GM12892 (cell line): ENCODE measurements at places on chromosomes 5 and 9.
A peak's percentile ranks its signal among the peaks of the same experiment; 100 is the strongest.

- DNase-seq, result no peak
Observed at GRCh38 chr9:124215956-124216355, 41.8 kb upstream of the NEK6 start.

DNA sequence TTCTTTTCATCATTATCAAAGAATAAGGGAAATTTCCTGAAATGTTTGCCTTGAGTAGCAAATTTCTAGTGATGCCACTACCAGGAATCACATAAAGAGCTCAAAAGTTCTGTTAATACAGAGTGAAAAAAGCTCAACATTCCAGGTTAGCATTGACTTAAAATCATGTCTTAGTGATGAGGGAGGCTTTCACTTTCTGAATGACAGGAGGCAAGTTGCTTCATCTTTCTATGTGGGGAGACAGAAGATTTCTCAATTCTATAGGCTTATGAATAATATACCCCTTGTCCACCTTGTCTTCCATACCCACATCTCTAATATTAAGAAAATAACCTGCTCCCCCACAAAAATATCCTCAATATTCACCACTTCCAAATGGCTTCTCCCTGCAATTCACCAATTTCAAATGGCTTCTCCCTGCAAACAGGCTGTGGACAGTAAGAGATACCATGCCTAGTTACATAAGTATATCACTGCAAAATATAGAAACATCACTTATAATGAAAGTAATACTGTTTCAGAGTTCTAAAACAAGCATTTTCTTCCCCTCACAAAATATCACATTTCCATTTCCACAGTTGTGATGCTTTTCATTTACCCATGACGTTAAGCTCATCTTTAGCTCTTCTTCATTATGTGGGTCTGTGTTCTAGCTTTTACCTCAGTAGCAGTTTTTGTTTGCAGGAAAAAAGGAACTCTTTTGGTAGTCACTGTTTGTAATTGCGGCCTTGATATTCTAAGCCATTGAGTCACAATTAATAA lies 2.2 kb upstream of the JAK2 start:
- DNase-seq, result no peak

- no peak for DNase-seq
Observed at GRCh38 chr9:137106662-137107250, 7.8 kb downstream of the DPP7 start.

DNA sequence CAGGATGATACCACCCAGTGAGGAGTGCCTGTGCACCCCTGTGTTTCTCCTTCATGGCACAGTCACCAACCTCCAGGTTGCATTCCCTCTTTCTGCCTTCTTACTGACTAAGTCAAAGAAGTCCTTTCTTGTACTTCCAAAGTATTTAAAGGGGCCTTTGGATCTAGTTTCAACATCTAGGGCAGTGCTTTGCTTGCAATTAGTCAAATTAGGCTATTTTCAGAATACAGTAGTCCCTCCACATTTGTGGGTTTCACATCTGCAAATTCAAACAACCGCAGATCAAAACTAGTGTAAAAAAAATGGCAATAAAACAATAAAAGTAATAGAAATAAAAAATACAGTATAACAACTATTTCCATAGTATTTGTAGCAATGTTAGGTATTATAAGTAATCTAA lies 333.9 kb upstream of the SEMA6A start:
- no peak for DNase-seq

DNA sequence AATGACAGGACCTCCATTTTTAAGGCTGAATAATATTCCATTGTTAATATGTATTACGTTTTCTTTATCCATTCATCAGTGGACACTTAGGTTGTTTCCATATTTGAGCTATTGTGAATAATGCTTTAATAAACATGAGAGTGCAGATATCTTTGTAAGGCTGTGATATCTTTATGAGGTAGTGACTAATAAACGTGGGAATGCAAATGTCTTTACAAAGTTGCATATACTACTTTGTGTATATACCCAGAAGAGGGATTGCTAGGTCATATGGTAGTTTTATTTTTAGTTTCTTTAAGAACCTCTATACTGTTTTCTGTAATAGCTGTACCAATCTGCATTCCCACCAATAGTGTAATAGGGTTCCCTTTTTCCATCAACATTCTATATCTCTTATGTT lies 148.7 kb downstream of the FOCAD start:
- DNase-seq, result no peak

GRCh38 chr9:120941046-120941770 lies 14.6 kb upstream of the TRAF1 start:
- no peak for DNase-seq

GRCh38 chr9:87146933-87147332 lies 199.6 kb upstream of the GAS1 start:
- no peak for DNase-seq

GRCh38 chr5:67648201-67648671 lies 451.6 kb upstream of the CD180 start:
- no peak for DNase-seq

DNA sequence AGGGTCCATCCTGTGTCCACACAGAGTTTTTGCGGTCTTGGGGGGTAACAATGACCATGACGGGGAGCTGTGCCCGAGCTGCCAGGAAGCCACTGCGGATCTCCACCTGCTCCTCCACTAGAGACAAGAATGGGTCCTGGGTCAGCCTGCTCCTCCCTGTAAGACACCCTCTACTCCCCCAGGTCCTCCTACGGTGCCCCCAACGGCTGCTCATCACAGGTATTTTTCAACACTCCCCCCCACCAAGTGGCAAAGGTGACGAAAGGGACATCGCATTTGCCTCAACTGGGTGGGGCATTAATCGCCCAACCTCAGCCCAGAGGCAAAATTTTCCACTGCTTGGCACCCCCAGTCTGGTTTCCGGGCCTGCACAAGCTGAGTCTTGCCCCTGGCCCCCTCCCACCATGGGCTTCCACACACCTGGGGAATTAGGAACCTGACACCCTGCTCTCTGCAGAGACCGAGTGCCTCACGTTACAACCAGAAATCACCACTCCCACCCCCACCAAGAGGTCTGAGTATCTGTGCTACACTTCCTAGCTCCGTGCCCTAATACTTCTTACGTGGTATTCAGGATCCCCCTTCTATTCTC lies 9.6 kb downstream of the NOL6 start:
- peak; percentile 1 for DNase-seq

DNA sequence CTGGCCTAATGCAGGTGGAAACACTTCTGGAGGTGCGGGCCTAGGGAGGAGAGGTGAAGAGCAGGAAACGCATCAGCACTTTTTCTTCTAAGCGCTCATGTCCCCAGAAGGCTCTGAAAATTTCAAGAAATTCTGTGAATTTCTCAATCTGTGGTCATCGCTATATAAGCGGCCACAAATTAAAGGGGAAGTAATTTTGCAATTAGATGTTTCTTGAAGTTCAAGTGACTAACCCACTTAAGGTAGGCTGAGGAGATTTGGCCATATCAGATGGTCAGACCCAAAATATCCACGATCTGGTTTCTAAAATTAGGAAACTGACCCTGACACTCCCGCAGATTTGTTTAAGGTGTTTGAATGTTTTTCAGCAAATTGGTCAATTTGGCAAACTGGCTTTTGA lies 16.6 kb upstream of the HMGCR start:
- no peak for DNase-seq

GRCh38 chr5:430214-430925 lies 12.6 kb upstream of the EXOC3 start:
- no peak for DNase-seq

GRCh38 chr9:69746859-69747560 lies 12.8 kb downstream of the PTAR1 start:
- no peak for DNase-seq

DNA sequence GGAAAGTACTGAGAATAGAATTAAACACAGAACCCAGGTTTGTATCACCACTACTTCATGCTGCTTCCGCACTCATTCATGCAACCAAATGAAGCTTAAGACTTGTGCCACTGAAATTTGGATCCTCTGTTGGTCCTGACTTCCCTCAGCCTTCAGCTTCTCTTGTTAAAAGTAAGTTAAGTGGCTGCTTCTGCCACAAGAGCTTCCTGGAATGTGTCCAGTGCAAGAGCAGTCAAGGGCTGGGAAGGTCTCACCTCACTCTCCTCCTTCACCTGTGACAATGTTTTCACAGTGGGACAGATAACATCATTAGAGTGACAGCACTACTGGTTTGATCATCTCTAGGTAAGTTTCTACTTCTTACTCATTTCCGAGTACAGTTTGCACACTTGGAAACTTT lies 7.9 kb downstream of the SNCAIP start:
- DNase-seq, result no peak

DNA sequence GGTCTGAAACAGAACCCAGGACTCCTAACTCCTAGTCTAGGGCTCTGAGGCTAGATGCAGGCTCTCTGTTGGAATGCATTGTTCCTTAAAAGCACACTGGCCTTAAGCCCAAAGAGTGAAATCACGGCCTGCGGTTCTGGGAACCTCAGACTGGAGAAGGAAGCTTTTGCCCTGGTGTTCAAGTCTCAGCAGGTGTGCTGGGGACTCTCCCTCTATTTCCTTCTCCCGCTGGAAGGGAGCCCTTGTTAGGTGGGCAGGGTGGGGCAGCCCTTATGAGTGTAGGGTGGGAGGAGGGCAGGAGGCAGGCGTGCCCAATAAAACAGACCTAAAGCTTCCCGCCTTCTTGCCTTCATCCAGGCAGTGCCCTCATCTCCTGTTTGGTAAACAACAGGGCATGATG lies 1.8 kb upstream of the PPARGC1B start:
- no peak for DNase-seq

DNA sequence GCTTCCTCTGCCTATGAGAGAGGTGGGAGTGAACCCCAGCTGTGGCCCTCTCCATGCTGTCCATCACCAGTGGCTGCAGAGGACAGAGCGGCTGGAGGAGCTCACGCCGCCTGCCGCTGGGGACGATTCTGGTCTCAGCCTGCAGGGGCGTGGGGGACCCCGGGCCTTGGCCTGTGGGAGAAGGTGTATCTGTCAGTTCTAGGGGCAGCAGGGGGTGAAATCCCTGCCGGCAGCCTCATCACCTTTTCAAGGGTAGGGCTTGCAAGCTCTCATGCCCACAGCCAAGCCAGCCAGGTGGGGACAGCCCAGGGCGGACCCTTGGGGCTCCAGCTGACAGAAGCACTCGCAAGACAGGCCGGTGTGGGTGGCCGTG lies 80.2 kb downstream of the TSPAN17 start:
- DNase-seq, result no peak

DNA sequence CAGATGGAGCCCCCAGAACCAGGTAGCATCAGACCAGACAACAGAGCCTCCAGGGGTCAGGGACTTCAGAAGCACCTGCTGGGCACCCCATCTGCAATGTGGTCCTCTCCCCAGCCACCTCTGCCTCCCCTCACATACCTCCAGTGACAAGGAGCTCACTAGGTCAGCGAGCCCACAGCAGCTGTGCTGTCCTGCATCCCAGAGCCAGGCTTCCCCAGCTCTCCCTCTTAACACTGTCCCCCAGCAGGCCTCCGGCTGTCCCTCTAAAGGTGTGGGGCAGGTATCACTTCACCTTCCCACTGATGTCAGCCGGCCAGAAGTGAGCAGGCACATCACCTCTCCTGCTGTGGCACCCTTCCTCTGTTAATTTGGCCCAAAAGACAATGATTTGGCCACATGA lies 83.6 kb downstream of the LMX1B start:
- DNase-seq, result peak; percentile 6

DNA sequence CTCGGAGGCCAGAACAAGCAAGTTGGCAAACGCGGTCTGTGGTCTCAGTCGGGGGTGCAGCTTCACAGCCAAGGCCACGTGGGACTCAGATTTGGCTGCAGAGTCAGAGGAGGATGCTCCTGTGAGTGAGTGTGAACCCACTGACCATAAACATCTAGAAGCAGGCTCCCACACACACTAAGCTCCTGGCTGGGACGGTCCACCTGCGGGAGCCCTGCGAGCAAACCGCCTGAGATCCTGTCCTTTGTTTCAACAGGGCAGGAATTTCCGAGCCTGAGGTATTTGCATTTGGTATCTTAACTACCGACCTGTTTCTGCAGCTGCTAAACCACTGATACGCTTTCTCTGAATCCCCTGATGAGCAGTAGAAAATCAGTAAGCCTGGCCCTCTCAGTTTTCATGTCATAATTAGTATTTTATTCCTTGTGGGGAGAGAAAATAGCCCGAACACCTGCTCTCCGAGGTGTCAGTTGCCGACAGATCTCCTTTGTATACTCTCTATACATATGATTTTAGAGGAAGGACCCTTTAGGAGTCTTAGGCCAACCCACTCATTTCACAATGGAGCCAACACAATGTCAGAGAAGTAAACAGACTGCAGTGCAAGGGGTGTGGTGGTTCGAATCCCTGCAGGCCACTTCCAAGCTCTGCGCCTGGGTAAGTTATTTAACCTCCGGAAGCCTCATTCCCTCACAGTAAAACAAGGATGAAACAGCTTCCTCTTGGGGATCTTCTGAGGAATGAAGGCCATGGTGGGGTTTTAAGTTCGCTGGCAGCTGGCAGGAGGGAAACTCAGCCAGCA lies 40.9 kb upstream of the PWWP2A start:
- DNase-seq, result peak; percentile 37

DNA sequence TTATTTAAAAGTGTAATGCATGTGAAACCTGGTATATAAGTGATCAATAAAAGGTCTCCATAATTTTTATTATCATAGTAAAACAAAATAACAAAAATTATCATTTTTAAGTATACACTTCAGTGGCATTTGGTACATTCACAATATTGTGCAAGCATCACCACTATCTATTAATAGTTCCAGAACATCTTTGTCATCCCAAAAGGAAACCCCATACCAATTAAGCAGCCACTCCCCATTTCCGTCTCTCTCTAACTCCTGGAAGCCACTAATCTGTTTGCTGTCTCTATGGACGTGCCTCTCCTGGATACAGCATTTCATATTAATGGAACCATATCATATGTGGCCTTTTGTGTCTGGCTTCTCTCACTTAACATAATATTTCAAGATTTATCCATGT lies 7.6 kb downstream of the OLFML2A start:
- DNase-seq, result no peak

GRCh38 chr5:38509185-38509584 lies 47.3 kb downstream of the LIFR start:
- no peak for DNase-seq

DNA sequence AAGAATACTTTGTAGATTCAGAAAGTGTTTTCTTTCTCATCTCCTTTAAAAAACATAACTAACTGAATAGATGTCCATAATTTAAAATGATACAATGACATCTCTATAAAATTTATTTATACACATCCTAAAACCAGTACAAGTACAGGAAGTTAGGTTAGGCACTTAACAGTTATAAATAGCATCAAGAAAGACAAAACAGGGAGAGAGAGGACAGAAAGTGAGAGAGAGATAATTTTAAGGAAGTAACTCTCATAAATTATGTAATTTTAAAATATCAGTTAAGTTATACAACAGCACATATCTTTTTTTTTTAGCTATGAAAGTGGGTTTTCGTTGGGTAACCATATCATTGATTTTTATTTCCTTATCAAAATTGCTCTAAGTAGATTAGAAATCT lies 1068.6 kb downstream of the TAF11L14 start:
- no peak for DNase-seq

DNA sequence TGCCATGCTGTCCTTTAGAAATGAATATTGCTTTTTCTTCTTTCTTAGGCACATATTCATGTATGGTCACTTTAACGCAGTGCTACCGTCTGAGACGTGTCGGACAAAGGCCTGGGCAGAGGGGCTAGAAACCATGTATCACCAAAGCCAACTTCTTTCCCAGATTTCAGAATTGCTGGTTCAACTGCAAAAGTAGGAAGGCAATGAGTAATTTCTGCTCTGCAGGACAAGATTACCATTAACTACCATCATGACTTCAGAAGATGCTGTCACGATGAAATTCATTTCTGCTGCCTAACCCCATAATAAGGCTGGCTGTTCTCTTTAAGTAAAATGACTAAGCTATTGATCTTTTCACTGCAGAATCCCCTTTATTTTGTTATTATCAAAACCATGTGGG lies 306.7 kb downstream of the PDE4D start:
- DNase-seq, result no peak

GRCh38 chr5:158482125-158482524 lies 617.6 kb downstream of the EBF1 start:
- DNase-seq, result no peak

GRCh38 chr9:135374591-135374990 lies 105.0 kb upstream of the PPP1R26 start:
- DNase-seq, result no peak
